ENCODE measurements at places on chromosomes 4 and X.

DNA sequence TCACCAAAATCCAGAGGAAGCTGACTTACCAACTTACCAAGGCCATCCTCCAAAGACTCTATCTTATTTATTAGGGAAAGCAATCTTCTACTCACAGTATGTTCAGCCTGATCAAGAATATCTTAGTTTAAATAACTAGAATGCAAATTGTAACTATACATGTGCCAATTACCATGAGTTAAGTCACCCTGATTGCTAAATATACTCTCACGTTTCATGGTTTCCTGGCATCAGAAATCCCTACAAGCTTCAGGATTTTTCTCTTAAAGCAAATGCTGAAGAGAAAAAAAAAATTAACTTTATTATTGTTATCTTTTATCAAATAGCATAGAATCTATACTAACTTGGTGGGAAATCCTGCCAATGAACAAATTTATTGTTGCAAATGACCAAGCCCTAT is 63.0 kb upstream of the MXD4 start:
- no peak for DNase-seq

DNA sequence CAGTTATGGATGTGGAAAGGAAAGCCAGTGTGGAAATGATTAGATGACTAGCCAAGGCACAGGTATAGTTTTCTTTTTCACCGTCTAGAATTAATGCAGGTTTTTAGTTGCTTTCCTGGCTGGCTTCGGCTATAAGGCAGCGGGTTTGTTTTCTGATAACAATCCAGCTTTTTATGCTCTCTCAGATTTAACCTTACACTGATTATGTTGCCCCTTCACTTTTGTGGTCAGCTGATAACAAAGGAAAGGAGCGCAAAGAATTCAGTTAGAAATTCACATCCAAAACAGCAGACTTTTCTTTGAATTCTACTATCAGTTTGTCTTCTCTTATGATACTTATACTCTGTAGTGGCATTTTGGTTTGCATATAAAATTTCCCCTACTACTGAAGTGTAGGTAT is 94.2 kb upstream of the CENPE start:
- DNase-seq: no peak

DNA sequence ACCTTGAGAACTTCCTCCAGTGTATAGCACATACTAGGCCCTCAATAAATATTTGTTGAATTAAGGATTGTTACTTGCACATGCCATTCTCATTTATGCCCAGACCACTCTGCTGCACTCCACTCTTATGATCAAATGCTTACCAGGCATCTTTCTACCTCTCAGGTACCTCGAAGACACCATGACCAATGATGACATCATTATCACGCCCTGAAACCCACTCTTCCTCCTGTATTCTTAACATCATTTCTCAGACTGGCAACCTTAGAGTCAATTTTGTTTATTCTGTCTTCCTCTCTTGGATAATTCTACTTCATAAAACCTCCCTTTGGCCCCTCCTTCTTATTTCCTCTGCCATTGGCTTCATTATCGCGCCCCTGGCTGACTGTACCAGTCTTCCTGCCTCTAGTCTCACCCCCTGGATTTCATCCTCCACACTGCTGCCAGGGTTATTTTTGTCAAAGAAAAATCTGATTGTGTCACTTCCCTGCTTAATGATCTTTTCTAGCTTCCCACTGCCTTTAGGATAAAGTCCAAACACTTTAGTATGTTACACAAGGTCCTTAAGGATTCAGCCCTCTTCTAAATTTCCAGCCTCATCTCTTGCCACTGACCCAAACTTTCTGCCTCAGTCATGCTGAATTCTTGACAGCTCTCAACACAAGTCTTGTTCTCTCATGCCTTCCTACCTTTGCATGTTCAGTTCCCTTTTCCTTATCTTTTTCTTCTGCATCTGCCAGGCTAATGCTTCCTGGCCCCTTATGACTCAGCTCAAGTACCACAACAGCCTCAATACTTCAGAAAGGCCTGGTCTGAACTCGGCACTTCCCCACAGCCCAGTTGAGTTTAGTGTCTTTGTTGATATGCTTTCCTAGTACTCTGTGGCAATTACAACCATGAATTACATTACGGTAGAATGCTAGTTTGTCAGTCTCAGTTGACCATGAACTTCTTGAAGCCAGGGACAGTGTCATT is 45.8 kb downstream of the HDAC8 start:
- DNase-seq: no peak

- DNase-seq: peak; percentile 56
Measured at GRCh38 chrX:72037601-72038000, 94.1 kb downstream of the RTL5 start.

DNA sequence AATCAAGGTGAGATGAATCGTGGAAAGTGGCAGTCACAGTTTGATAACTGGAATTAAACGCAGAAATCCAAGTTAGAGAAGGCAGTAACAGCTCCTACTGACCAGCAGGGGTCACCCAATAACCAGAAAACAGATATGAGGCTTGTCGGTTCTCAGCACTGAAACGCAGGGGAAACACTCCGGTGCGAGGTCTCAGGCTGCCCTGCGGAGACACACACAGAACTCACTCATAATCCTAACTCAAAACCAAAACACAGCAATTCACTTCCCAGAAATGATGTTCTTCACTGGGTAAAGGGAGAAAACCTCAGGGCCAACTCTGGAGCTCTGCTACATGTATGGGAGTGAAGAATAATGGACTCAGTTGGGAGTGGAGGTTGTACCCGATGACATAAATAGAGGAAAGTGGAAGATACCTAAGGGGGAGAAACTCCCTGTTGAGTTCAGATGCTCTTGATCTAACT is 384.4 kb downstream of the RAPGEF2 start:
- DNase-seq: no peak

DNA sequence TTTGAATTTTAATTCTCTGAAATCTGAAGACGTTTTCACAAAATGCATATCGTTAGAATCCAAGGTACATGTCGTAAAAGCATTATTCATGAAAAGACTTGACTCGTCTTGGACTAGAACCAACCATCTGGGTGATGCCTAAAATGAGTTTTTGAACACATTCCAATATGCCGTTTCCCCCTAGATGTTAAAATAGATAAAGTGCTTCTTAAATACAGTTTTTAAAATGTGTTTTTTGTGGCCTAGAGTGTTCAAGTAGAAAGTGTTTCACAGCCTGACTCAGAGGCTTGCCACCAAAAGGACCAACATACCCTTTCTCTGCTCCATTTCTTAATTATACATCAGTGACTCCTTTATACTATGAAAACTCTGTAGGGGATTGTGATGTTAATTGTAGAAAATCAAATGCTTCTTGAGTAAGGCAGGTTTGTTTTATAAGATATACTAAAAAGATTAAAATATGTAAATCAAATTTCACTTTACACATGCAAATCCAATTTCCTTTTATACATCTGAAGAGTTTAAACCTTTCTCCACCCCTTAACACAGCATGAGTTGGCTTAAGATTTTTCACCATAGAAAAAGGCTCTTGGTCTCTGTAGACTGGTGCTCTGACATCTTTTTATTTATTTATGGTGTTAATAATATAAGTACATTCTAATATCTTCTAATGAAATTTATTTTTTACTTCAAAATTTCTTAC is 48.4 kb downstream of the PRKG2 start:
- DNase-seq: no peak

DNA sequence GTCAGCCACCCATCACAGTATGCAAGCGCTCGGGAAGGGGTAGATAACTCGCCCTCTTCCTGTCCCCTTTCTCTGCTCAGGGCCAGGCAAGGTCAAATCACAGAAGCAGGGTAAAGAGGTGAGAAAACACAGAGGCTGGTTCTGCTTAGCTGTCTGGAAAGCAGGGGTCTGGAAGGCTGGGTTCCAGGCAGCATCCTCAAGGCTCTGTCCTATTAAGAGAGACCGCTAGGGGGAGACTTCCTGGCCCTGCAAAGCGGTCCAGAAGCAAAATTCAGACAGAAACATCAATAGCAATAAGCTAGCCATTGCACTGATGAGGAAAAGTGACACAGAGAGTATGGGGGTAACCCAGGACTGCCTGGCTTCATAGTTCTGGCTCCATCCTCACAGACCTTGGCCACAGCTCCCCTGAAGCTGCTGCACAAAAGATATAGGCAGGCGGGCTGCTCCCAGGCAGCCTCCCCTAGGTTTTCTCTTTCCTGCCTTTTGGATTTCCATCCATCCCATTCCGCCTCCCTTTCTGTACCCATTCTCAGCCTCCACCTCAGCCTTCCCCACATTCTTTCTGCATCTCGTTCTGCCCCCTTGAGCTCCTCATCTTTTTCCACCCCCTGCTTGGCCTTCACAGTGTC is 308.5 kb downstream of the EVC2 start:
- no peak for DNase-seq

DNA sequence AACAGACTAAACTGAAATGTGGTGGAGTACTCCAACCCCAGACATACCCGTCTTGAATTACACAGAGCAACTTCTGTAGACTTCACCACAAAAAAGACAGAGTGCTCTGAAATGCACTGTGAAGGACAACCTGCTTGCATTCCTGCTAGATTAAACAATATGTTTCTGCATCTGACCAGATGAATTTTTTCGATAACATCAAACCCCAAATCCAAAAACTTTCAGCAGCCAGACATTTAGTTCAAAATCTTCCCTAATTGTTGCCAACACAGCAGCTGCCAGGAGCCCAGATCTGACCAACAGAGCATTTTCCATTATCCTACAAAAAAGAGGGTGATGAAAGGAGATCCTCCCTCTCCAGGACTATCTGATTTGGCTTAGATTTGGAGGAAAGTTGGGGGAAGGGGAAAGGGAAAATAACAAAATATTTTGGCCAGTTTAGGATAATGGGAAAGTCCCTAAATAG is 356.5 kb downstream of the PDGFC start:
- no peak for DNase-seq

DNA sequence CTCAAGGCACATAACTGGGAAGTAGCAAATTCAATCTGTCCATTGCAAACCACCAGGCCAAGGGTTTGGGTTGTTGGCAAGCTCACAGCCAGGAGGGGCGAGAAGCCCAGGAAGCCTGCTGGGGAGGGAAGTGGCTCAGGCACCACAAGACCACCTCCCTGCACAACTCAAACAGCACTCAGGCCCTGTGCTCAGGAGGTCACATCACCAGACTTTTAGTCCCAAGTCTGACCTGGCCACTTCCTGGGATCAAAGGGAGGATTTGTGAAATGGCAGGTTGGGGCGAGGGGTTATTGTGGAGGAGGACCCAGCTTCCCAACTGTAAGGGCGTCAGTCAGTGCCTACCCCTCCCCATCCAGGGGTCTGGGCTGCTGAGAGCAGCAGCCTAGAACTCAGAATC is 2.3 kb downstream of the ATP5ME start:
- DNase-seq: no peak

DNA sequence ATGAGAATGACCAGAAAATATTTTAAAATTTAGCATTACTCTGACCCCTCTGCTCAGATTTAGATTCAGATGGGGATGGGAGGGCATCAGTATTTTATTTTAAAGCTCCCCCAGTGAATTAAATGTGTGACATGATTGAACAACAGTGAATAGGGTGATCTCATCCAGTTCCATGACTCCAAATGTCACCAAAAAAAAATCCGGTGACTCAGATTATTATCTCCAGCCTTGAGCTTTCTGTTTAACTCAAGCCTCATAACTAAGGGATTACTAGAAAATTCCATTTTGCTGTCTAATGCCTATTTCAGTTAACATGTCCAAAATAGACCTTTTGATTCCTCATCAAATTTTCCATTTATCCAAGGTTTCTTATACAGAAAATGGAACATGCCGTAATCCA is 121.8 kb upstream of the TMEM47 start:
- no peak for DNase-seq

- no peak for DNase-seq
Measured at GRCh38 chrX:29496636-29497180, 718.7 kb upstream of the MAGEB2 start.

- DNase-seq: no peak
Measured at GRCh38 chr4:56757821-56758411, 63.6 kb downstream of the SPINK2 start.

DNA sequence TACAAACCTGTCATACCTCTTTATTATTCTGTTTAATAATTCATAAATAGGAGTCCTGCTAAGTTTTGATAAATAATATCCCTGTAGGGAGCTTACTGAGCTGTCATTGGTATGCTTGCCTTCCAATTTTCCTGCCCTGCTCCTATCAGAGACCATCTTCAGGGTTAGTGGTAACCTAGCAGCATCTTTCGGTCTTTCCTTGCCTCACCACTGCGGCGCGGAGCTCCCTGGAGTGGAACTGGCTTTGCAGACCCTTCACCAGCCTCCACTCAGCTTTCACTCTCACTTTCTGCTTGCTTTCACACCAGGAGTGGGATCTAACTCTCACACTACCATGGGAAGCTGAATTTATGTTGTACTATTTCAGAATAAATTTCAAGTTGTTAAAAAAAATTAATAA is 481.7 kb upstream of the ATOH1 start:
- no peak for DNase-seq
